ENCODE measurements at places on chromosomes 1 and 21.

GRCh38 chr1:157249326-157249725 is 111.1 kb upstream of the ETV3 start:
- H3K27ac ChIP-seq: no peak overlapping the region
- no peaks in the 10 kb centered on the region for H3K36me3 ChIP-seq
- no peaks in the 10 kb centered on the region for H3K4me1 ChIP-seq
- H3K4me3 ChIP-seq: no peak overlapping the region

DNA sequence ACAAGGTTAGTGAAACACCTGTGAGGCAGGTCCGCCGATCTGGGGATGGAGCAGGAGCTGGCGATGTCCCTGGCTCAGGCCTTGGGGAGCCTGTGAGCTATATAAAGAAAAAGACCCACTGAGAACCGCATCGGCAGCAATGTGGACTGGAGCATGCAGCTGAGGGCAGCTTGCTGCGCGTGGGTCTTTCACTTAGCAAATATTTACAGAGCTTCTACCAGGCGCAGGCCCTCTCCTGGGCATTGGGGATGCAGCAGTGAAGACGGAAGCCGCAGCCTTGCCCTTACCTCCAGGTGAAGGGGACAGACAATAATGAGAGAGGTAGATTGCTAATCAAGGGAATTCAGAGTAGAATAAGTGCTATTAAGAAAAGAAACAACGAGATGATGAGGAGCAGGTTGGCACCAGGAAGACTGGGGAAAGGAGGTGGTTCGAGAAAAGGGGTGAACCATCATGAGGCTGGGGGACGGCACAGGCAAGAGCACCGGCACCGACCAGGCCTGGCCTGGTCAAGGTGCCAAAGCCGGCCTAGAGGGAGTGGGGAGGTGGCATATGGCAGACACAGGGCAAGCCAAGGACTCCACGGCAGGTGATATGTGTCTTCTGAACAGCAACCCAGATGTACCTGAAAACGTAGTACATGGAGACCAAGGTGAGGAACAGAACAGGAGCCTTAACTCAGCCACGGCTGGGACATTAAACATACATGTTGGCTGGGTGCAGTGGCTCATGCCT is 60.7 kb upstream of the PAX7 start:
- no peaks in the 10 kb centered on the region for H3K36me3 ChIP-seq
- no peak overlapping the region for H3K4me3 ChIP-seq
- no peak for DNase-seq
- H3K27ac ChIP-seq: no peak overlapping the region
- H3K4me1 ChIP-seq: no peaks in the 10 kb centered on the region

- peaks cover 17% of the 10 kb centered on the region for H3K4me1 ChIP-seq
- H3K27ac ChIP-seq: peak overlapping the region; percentile 35
- H3K36me3 ChIP-seq: no peaks in the 10 kb centered on the region
These were observed 65.5 kb downstream of the CASZ1 start for GRCh38 chr1:10730985-10731384.

- peaks cover 29% of the 10 kb centered on the region for H3K4me1 ChIP-seq
- peak overlapping the region; percentile 6 for H3K27ac ChIP-seq
- DNase-seq: no peak
- no peak overlapping the region for H3K4me3 ChIP-seq
- H3K36me3 ChIP-seq: no peaks in the 10 kb centered on the region
These were observed 18.8 kb downstream of the SZRD1 start for GRCh38 chr1:16385659-16386453.

- H3K36me3 ChIP-seq: peaks cover 77% of the 10 kb centered on the region
- H3K27me3 ChIP-seq: no peaks in the 10 kb centered on the region
- peaks cover 89% of the 10 kb centered on the region for H3K4me1 ChIP-seq
These were observed 14.7 kb downstream of the PDXK start for GRCh38 chr21:43733529-43734071.
